ENCODE measurements at places on chromosomes 3 and 15. TPM values are rescaled to one million over a fixed set of nuclear protein-coding genes. Genes with fewer than 3 reads are reported as not detected.
A peak's percentile ranks its signal among the peaks of the same experiment; 100 is the strongest.

GRCh38 chr3:197833930-197834715 is 43.1 kb downstream of the LRCH3 start:
- no peak overlapping the region for H3K27ac ChIP-seq
- no peak overlapping the region for H3K4me3 ChIP-seq
- H3K27me3 ChIP-seq, result no peaks in the 10 kb centered on the region
- peaks cover 52% of the 10 kb centered on the region for H3K36me3 ChIP-seq
- no peak for DNase-seq

DNA sequence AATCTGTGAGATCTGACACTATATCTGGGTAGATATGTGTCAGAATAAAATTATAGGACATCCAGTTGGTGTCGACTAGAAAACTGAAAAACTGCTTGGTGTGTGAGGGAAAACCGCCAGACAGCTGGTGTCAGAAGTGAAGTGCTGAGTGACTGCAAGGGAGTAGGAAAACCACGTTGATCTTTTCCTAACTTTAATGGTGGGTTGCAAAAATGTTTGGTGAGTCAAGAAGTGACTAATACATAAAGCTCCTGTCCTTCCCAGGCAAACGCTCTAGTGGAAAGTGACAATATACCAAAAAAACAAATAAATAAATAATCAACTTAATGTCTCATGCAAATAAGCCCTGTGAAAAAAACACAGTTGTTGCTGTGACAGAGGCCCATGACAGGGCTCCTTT is 7.3 kb upstream of the CD96 start:
- DNase-seq, result no peak
- no peak overlapping the region for H3K27ac ChIP-seq
- peaks cover 22% of the 10 kb centered on the region for H3K4me1 ChIP-seq
- peaks cover 4% of the 10 kb centered on the region for H3K36me3 ChIP-seq
- H3K27me3 ChIP-seq, result no peaks in the 10 kb centered on the region

DNA sequence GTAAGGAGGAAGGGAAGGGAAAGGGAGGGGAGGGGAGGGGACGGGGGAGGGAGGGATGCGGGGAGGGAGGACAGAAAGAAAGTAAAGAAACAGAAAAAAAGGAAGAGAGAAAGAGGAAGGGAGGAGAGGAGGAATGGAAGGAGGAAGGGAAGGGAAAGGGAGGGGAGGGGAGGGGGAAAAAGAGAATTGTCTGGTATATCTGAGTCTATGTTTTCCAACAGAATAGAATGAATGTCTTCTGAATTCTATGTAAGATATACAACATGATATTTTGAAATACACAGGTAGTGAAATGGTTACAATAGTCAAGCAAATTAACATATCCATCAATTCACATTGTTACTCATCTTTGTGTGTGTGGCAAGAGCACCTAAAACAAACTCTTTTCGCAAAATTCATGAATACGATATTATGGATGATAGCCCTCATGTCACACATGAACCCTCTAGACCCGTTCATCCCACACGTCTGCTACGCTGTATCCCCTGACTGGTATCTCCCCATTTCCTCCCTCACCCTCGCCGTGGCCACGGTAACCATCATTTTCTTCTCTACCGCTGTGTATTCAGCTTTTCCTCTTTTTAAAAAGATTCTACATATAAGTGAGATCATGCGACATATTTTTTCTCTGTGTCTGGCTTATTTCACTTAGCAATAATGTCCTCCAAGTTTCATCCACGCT is 168.9 kb downstream of the XXYLT1 start:
- H3K27me3 ChIP-seq, result no peaks in the 10 kb centered on the region
- H3K4me3 ChIP-seq, result no peak overlapping the region
- H3K36me3 ChIP-seq, result no peaks in the 10 kb centered on the region
- no peak overlapping the region for H3K27ac ChIP-seq

The GOLGA6D gene
- not detected for total RNA-seq

- no peak overlapping the region for H3K27ac ChIP-seq
- peaks cover 15% of the 10 kb centered on the region for H3K27me3 ChIP-seq
- no peaks in the 10 kb centered on the region for H3K36me3 ChIP-seq
Observed at GRCh38 chr3:191331388-191331787, 1.1 kb upstream of the UTS2B start.

The MYO1E gene
- 40.8 TPM for total RNA-seq

DNA sequence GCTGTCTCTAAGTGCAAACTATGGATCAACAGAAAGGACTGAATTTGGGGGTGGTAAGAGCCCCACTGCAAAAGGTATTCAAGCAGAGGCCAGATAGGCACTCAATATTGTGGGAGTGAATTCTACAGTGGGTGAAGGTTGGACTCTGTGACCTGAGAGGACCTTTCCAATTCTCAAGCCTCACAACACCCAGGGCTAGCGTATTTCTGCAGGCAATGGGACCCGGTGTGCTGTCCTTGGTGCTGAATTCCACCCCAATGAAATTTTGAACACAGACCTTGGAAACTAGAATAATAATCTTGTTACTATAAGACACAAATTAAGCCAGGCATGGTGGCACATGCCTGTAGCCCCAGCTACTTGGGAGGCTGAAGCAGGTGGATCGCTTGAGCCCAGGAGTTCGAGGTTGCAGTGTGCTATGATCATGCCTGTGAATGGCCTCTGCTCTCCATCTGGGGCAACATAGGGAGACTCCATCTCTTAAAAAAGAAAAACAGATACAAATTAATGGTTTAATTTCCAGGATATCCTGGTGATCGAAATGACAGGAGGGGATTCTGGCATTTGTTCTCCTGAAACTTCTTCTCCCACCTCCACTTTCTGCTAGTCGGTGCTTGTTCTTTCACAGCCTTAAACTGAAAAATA is 135.4 kb downstream of the RAB11A start:
- H3K36me3 ChIP-seq, result no peaks in the 10 kb centered on the region
- DNase-seq, result peak; percentile 24
- H3K4me3 ChIP-seq, result no peak overlapping the region
- no peak overlapping the region for H3K27ac ChIP-seq
- no peaks in the 10 kb centered on the region for H3K4me1 ChIP-seq

The TFG gene
- 56.5 TPM for total RNA-seq

- H3K27me3 ChIP-seq, result peaks cover 10% of the 10 kb centered on the region
- H3K4me1 ChIP-seq, result no peaks in the 10 kb centered on the region
- H3K27ac ChIP-seq, result no peak overlapping the region
- no peak for DNase-seq
Observed at GRCh38 chr3:10516544-10517452, 11.4 kb upstream of the ATP2B2 start.

- H3K4me3 ChIP-seq, result peak overlapping the region; percentile 84
- peak overlapping the region; percentile 84 for H3K27ac ChIP-seq
- H3K4me1 ChIP-seq, result peaks cover 25% of the 10 kb centered on the region
- peaks cover 3% of the 10 kb centered on the region for H3K27me3 ChIP-seq
- no peak for DNase-seq
Observed at GRCh38 chr3:179324270-179324754, 1.5 kb downstream of the ZNF639 start.

The HCLS1 gene
- 380 TPM for total RNA-seq
